PC-9 (cell line): ENCODE measurements at places on chromosomes 5 and 9.

DNA sequence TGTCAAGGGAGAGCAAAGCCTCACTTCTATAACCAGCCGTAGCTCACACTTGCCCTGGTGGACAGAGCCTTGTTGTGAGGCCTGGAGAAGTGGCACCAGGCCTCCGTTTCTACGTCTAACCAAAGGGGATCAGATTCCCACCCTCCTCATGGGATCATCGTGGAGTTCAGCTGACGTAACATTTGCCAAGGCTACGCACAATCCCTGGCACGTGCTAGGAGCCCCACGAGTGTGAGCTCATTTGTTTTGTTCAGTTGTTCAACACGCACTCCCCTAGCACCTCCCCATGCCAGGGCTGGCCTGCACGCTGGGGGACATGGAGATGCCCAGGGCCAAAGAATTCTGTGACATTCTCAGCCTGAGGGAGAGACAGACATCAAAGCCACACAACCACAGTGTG lies 23.1 kb downstream of the ADGRD2 start:
- no peak overlapping the region for H3K4me3 ChIP-seq
- H3K27me3 ChIP-seq: peaks cover 3% of the 10 kb centered on the region; the same call in 1 of the 2 replicates
- no peaks in the 10 kb centered on the region for H3K36me3 ChIP-seq

- H3K4me1 ChIP-seq: no peaks in the 10 kb centered on the region
- H3K36me3 ChIP-seq: no peaks in the 10 kb centered on the region
- no peak overlapping the region for H3K27ac ChIP-seq
- no peak for DNase-seq
These were observed 4.9 kb downstream of the ACO1 start for GRCh38 chr9:32389365-32389764.

DNA sequence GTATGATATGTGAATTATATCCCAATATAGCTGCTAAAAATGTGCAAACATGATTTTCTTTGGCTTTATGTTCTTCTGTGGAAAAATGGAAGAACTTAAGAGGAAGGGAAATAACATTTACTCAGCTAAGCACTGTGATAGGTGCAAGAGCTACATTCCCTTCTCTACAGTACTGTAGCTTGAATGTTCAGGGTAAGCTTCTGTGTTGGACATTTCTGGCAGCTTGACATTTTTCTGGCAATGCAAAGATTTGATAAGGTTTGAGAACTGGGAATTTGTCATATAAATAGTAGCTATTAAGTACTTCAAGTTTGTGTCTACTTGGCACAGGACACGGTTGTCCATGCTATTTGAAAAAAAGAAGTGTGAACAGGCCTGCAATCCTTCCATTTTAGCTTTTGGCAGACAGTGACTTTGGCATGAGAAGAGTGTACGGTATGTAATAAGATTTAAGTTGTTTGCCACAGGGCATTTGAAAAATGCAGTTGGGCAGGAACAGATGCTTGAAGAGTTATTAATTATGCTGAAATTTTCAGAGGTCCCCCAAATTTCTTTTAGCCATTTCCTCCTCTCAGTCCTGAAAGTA lies 77.6 kb downstream of the KIF4B start:
- H3K36me3 ChIP-seq: no peaks in the 10 kb centered on the region
- no peak overlapping the region for H3K4me3 ChIP-seq
- H3K4me1 ChIP-seq: no peaks in the 10 kb centered on the region
- DNase-seq: no peak
- no peak overlapping the region for H3K27ac ChIP-seq

DNA sequence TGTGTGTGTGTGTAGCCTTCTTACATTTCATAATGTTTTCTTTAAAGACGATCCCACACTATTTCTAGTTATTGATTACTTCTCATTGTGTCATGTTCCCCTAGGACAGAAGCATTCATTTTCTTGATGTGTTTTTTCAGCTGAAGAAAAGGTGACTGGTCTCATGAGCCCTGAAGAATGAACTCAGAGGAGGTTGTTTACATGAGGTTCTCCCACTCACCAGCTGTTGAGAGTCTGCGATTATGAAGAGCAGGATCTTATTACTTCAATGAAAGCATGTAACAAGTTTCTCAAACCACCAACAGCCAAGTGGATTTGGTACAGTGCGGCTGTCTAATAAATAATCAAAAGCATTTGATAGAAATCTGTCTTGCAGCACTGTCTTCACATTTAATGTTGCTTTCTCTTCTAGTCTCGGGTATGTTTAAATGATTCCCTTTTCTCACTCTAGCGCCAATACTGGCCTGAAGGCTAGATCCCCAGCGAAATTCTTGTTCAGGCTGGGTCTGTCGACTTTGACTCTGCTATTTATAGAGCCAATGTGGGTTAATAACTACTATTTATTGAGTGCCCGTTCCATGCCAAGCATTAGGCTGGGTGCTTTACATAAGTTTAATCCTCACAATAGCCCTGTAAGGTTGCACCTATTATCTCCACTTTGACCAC lies 9.6 kb upstream of the FSD1L start:
- no peaks in the 10 kb centered on the region for H3K36me3 ChIP-seq
- no peaks in the 10 kb centered on the region for H3K4me1 ChIP-seq
- H3K4me3 ChIP-seq: no peak overlapping the region
- DNase-seq: no peak

- peak; percentile 58 for DNase-seq
- H3K36me3 ChIP-seq: no peaks in the 10 kb centered on the region
- H3K27me3 ChIP-seq: no peaks in the 10 kb centered on the region
- peak within 1 kb of the TSS; percentile 78 for H3K27ac ChIP-seq
- H3K4me1 ChIP-seq: peaks cover 67% of the 10 kb centered on the region
These were observed at the start of gene TNFAIP8 for GRCh38 chr5:119355685-119356611. TSS of gene TNFAIP8 (plus strand) at chr5:119356019. CDS start at chr5:119356091, 72 bp downstream.

GRCh38 chr5:38648703-38649291 lies 92.4 kb upstream of the LIFR start:
- peaks cover 16% of the 10 kb centered on the region for H3K4me1 ChIP-seq
- no peaks in the 10 kb centered on the region for H3K36me3 ChIP-seq
- H3K27ac ChIP-seq: no peak overlapping the region
- H3K4me3 ChIP-seq: no peak overlapping the region
- no peaks in the 10 kb centered on the region for H3K27me3 ChIP-seq

DNA sequence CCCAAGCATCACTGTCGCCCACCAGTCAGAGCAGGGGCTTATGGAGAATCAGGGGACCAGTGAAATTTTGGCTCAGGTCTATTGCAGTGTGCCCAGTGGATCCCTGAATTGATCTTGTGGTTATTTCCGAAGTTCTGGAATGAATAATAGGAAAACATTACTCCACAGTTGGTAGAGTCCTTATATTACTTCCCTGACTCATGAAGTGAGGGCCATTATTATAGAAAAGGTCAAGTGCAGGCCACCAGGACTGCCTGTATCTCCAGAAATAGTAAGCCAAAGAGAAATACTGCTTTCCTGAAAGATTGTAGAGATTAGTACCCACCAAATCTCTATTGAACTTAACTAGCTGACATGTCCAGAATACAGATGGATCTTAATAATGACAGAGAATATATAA lies 335.0 kb downstream of the NPR3 start:
- H3K27me3 ChIP-seq: no peaks in the 10 kb centered on the region
- no peak for DNase-seq
- H3K4me3 ChIP-seq: no peak overlapping the region
- no peak overlapping the region for H3K27ac ChIP-seq

DNA sequence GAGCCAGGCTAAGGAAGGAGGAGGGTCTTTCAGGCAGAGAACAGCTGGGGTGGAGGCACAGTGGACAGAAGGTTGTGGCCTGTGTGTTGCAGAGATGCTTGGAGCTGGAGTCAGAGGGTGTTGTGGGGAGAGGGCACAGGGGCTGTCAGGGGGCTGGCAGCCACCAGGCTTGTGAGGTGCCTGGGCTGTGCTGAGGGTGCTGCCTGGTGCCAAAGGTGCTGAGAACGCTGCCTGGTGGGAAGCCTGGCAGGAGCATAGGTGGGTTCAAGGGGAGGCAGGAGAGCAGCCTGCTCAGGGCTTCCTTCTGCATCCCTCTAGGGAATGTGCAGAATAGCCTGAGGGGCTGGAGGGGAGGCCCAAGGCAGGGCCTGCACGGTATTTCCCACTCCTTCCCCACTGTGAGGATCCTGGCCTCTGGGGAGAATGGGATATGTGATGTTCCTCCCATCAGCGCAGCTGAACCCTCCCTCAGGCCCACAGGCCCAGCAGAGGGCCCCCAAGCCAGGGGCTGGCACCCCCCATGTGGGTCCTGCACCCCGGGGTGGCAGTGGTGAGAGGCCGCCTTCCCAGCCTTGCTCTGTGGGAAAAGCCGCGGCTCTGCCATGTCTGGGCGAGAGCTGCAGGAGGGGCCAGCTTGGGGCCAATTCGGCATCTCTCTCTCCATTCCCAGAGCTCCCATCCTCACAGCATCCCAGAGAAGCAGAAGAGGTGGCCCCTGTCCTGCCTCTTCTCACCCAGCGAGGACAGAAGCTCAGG lies 76.3 kb downstream of the CACNA1B start:
- no peak overlapping the region for H3K4me3 ChIP-seq
- no peaks in the 10 kb centered on the region for H3K4me1 ChIP-seq

GRCh38 chr5:118687661-118688621 lies 300.4 kb downstream of the DTWD2 start:
- H3K4me1 ChIP-seq: no peaks in the 10 kb centered on the region
- H3K27ac ChIP-seq: no peak overlapping the region
- no peak overlapping the region for H3K4me3 ChIP-seq
- no peaks in the 10 kb centered on the region for H3K36me3 ChIP-seq
- H3K27me3 ChIP-seq: no peaks in the 10 kb centered on the region; the same call in 1 of the 2 replicates

DNA sequence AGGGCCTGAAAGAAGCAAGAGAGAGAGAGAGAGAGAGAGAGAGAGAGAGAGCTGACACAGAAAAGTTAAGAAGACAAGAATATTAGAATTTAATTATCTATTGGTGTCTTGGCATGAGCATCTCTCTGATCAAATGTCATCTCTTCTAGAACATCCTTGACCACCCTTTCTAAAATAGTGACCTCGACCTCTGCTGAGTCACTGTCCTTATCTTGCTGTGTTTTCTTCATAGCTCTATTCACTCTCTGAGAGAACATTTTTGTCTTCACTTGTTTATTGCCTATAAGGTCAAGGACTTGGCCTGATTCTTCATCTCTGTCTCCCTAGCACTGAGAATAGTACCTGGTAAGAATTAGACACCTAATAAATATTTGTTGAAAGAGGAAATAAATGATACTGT lies 383.8 kb upstream of the RPS23 start:
- H3K27me3 ChIP-seq: no peaks in the 10 kb centered on the region
- no peaks in the 10 kb centered on the region for H3K36me3 ChIP-seq
- H3K4me3 ChIP-seq: no peak overlapping the region
- no peaks in the 10 kb centered on the region for H3K4me1 ChIP-seq
- DNase-seq: no peak
- H3K27ac ChIP-seq: no peak overlapping the region

DNA sequence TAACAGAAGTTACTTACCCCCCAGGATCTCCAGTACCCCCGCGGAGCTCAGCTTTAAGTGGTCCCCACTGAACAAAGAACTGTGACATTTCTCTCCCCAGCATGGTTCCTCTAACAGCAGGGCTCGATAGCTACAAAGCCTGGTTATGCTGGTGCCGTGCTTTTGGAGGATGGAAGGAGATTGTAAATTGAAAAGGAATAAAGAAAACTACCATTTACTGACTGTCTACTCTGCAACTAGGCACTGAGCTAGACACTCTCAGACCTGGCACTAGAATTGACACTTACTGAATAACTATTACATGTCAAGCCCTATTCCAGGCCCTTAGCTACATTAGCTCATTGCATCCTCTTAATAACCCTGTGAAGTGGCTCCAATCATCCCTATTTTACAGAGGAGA lies 145.3 kb downstream of the TTLL11 start:
- H3K36me3 ChIP-seq: no peaks in the 10 kb centered on the region
- no peaks in the 10 kb centered on the region for H3K27me3 ChIP-seq
- peaks cover 31% of the 10 kb centered on the region for H3K4me1 ChIP-seq
- no peak for DNase-seq
- no peak overlapping the region for H3K4me3 ChIP-seq
- H3K27ac ChIP-seq: no peak overlapping the region

GRCh38 chr9:76027861-76028260 lies 137.4 kb downstream of the PCSK5 start:
- no peak overlapping the region for H3K27ac ChIP-seq
- DNase-seq: no peak
- H3K4me1 ChIP-seq: no peaks in the 10 kb centered on the region

DNA sequence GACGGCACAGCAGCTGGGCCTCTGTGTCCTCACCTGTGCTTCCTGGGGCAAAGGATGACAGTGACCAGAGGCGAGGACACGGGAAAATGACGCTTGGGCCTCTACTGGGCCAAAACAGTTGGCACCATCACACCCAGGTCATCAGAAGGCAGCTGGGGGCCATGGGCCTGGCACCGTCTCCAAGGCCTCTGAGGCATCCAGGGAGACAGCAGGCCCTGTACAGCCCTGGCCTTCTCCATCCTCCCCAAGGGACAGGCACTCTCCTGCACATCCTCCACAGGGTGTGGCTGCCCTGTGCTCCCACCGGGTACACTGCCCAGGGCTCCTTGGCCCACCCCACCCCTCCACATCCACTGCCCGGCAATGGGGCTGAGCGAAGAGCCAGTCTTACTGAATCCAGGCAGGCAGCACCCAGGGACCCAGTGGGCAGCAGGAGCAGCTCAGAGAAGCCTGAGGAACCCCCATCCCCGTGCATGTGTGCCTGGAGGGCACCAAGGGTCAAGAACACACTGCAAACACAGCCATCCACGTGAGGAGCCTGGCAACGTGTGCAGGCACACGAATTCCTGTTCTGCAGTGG lies 4.0 kb downstream of the LPCAT1 start:
- H3K27ac ChIP-seq: no peak overlapping the region
- DNase-seq: no peak
- peaks cover 11% of the 10 kb centered on the region; the same call in 1 of the 2 replicates for H3K36me3 ChIP-seq
- H3K4me1 ChIP-seq: peaks cover 52% of the 10 kb centered on the region
- H3K27me3 ChIP-seq: no peaks in the 10 kb centered on the region
- no peak overlapping the region for H3K4me3 ChIP-seq

DNA sequence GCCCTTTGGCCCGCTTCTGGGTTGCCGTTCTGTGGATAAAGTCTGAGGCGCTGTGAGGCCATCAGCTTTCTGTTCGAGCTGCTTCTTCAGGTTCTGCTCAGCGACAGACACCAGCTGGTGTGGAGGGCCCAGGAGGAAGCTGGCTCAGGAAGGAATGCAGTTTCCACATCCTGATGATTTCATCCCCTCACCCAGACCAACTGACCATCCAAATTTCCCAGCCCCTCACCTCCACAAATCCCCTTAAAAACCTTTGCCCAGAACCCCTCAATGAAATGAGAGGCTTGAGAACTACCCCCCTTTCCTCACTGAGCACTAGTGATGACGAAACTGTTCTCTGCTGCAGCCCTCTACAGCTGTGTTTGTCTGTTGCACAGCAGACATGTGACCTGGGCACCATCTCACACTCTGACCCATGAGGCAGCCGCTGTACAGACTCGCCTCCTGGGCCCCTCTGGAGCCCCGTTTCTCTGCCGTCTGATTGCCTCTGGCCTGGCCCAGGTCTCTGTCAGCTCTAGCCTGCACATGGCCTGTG lies 45.4 kb downstream of the SPATA31C2 start:
- H3K27me3 ChIP-seq: no peaks in the 10 kb centered on the region
- no peak overlapping the region for H3K27ac ChIP-seq
- H3K4me1 ChIP-seq: 0 out of 2 replicates have a peak, but pooled peaks cover 8% of the 10 kb centered on the region
- no peak overlapping the region for H3K4me3 ChIP-seq

DNA sequence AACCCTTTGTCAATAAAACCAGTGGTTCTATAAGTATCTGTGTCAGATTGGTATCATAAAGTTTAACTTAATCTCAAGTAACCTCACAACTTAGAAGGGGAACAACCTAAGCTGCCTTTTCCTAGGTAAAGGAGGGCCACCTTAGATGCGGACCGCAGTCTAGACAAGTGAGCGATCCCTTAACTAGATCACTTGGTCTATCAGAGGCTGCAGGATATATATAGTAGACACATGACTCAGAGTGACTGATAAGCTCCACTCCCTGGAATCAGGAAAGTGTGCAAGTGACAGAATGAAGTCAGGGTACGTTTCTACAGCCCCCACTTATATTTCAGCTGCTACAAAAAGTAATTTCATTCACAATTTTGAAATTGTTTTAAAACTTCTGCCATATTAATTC lies 7.4 kb downstream of the REEP5 start:
- H3K27me3 ChIP-seq: no peaks in the 10 kb centered on the region
- H3K4me1 ChIP-seq: peaks cover 3% of the 10 kb centered on the region; the same call in 1 of the 2 replicates
- no peak overlapping the region for H3K27ac ChIP-seq
